ENCODE measurements at places on chromosomes 2 and 18. TPM values are rescaled to one million over a fixed set of nuclear protein-coding genes. Genes with fewer than 3 reads are reported as not detected.
A peak's percentile ranks its signal among the peaks of the same experiment; 100 is the strongest.

DNA sequence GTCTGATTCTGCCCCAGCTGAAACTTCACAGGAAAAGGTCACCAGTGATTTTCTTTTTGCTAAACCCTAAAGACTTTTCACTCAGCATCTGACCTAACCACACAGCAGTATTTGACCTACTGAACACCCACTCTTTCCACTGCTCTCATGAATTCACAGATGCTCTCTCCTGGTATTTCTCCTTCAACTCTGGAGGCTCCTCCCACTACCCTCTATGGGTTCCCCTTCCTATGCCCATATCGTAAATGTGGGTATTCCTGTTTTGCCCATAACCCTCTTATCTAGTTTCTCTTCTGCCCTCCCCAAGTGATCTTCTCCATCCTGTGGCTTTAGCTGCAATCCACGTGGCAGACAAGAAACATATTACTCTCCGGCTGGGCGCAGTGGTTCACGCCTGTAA is 7.6 kb downstream of the PLEKHM3 start:
- H3K27ac ChIP-seq, result no peak overlapping the region
- H3K4me3 ChIP-seq, result peak overlapping the region; percentile 5
- H3K27me3 ChIP-seq, result no peaks in the 10 kb centered on the region
- DNase-seq, result no peak
- peaks cover 5% of the 10 kb centered on the region for H3K36me3 ChIP-seq

- peaks cover 10% of the 10 kb centered on the region for H3K36me3 ChIP-seq
- peak overlapping the region; percentile 8 for H3K27ac ChIP-seq
- no peak for DNase-seq
These were observed 77.4 kb downstream of the LRRFIP1 start for GRCh38 chr2:237704501-237705434.

- H3K27me3 ChIP-seq, result peaks cover 2% of the 10 kb centered on the region
- H3K4me1 ChIP-seq, result peaks cover 13% of the 10 kb centered on the region
- H3K4me3 ChIP-seq, result no peak overlapping the region
- no peaks in the 10 kb centered on the region for H3K36me3 ChIP-seq
- H3K27ac ChIP-seq, result no peak overlapping the region
These were observed 2.9 kb downstream of the CTLA4 start for GRCh38 chr2:203870481-203870880.

GRCh38 chr2:148517822-148518221 is 126.7 kb upstream of the EPC2 start:
- H3K27me3 ChIP-seq, result no peaks in the 10 kb centered on the region
- H3K27ac ChIP-seq, result no peak overlapping the region
- no peaks in the 10 kb centered on the region for H3K36me3 ChIP-seq
- no peak for DNase-seq
- H3K4me1 ChIP-seq, result peaks cover 16% of the 10 kb centered on the region

DNA sequence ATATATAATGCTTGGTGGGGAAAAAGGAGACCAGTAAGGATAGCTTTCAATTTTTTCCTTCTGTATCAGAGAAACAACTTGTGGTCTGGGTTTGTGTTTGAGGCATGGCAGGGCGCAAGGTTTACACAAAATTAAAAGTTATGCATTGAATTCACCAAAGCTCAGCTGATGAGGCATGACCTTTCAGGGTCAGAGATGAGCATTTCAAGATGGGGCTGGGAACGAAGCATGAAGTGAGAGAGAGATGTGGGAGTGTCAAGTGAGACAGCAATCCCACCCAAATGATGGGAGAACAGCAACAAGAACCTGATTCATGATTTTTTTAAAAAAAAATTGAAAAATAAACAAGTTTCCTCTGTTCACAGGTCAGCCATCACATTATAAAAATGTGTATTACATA is 4.9 kb downstream of the GPR55 start:
- no peaks in the 10 kb centered on the region for H3K4me1 ChIP-seq
- no peak for DNase-seq
- no peak overlapping the region for H3K4me3 ChIP-seq
- H3K27me3 ChIP-seq, result no peaks in the 10 kb centered on the region
- H3K27ac ChIP-seq, result no peak overlapping the region

DNA sequence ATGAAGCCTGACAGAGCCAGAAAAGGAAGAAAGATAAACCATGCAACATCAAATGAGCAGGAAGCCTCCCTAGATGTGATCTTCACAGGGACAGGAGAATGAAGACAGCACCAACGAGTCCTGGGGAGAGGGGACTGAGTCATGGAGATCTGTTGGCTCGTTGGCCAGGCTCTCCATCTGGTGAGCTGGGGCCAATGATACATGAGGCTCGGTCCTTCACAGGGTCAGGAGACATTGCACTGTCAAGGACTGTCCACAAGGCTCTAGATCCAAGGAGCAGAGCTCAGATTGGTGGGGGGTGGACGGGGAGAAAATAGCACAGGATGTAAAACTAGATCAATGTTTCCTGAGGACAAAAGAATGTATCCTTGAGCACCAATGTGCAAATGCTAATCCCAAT is 735 bp downstream of the CD207 start:
- H3K4me3 ChIP-seq, result no peak overlapping the region
- DNase-seq, result no peak
- H3K36me3 ChIP-seq, result peaks cover 16% of the 10 kb centered on the region
- H3K27ac ChIP-seq, result no peak overlapping the region

GRCh38 chr2:55986001-55986400 is 62.4 kb upstream of the EFEMP1 start:
- peaks cover 3% of the 10 kb centered on the region for H3K27me3 ChIP-seq
- no peaks in the 10 kb centered on the region for H3K36me3 ChIP-seq
- H3K27ac ChIP-seq, result no peak overlapping the region

GRCh38 chr2:69013840-69014821 is 1.2 kb downstream of the ANTXR1 start:
- H3K36me3 ChIP-seq, result peaks cover 4% of the 10 kb centered on the region
- no peak overlapping the region for H3K27ac ChIP-seq
- DNase-seq, result peak; percentile 6
- peak overlapping the region; percentile 86 for H3K4me3 ChIP-seq

DNA sequence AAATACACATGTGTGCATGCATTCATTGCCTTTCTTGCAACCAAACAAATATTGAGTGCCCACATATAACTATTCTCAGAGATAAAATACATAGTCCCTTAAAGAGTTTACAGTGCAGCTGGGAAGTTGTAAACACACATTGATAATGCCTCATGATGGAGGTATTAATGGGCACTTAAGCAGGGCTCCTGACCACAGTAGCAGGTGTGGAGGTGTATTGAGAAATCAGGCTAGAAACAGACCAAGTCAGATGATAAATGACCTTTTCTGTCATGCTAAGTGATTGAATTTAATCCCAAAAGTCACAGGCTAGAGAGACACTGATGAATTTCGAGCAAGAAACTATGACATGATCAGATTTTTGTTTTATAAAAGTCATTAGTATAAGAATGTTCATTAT is 157.7 kb downstream of the ZNF385B start:
- no peak overlapping the region for H3K4me3 ChIP-seq
- H3K36me3 ChIP-seq, result no peaks in the 10 kb centered on the region
- H3K27ac ChIP-seq, result no peak overlapping the region
- DNase-seq, result no peak
- H3K4me1 ChIP-seq, result no peaks in the 10 kb centered on the region
- no peaks in the 10 kb centered on the region for H3K27me3 ChIP-seq

GRCh38 chr2:177717831-177718618 is 325.5 kb downstream of the AGPS start:
- H3K27me3 ChIP-seq, result peaks cover 3% of the 10 kb centered on the region
- H3K4me3 ChIP-seq, result no peak overlapping the region
- H3K36me3 ChIP-seq, result no peaks in the 10 kb centered on the region
- no peak for DNase-seq

DNA sequence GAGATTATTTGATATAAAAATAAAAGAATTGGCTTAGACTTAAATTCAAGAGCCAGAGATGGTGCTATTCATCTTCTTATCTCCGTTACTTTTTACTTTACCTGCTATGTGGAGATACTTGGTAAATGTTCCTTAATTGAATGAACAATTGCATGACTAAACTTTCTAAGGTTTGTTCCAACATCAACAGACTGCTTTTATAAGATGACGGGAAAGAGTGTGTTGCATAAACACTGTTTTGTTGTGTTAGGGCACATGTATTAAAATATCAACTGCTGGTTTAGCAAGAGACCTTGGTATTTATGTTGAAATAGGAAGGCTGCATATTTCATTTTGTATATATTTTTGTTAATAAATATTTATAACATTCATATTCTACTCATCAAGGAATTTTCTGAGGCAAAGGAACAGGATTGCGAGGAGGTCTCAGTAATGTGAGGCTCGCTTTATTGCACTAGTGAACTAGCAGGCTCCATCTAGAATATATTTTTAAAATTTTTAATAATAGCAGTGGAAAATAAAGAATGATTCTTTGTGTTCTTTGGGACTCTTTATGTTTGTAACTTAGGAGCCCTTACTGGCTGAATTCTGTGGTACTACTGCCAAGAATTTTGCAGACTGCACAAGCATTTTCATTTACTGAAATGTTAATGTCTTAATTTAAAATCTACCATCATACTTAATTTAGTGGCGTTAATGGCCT is 10.7 kb upstream of the NFE2L2 start:
- H3K4me1 ChIP-seq, result no peaks in the 10 kb centered on the region
- no peak for DNase-seq
- H3K36me3 ChIP-seq, result no peaks in the 10 kb centered on the region
- H3K27me3 ChIP-seq, result no peaks in the 10 kb centered on the region
- no peak overlapping the region for H3K27ac ChIP-seq

DNA sequence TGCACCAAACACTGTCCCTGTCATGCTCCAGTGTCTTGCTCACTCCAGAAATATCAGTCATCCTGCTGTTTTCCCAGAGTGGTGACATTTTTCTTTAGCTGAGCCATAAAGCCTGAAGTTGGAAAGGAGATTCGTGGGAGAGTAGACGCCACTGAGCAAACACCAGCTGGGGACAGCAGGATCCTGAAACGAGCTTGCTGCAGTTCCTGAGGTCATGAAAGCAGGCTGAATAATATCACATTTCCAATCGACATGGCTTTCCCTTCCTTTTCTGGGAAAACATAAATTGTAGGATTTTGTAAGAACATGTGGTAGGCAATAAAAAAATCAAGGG is 276.4 kb downstream of the CDCA7 start:
- no peak overlapping the region for H3K4me3 ChIP-seq
- H3K4me1 ChIP-seq, result no peaks in the 10 kb centered on the region
- H3K27me3 ChIP-seq, result no peaks in the 10 kb centered on the region
- no peak for DNase-seq

DNA sequence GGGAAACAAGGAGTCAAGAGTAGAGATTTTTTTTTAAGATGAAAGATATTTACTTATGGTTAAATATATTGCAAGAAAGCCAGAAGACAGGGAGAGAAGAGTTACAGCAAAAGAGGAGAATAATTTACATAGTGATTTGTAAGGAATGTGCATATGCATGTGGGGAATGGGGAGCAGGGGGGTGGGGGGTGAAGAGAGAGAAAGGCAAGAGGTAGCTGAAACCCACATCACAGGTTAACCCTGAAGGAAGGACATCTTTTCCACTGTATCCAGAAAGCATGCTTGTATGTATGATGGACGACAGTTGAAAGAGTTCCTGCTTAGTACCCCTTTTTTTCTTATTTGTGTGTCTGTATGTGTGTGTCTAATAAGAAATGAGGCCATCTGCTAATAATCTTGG is 371.9 kb downstream of the RAD51AP2 start:
- H3K4me1 ChIP-seq, result peaks cover 19% of the 10 kb centered on the region
- H3K27ac ChIP-seq, result no peak overlapping the region
- DNase-seq, result no peak
- peaks cover 1% of the 10 kb centered on the region for H3K27me3 ChIP-seq

- peaks cover 25% of the 10 kb centered on the region for H3K36me3 ChIP-seq
- H3K4me1 ChIP-seq, result peaks cover 42% of the 10 kb centered on the region
- H3K27me3 ChIP-seq, result peaks cover under 1% of the 10 kb centered on the region
These were observed 167.0 kb downstream of the MGAT5 start for GRCh38 chr2:134420920-134421319.

DNA sequence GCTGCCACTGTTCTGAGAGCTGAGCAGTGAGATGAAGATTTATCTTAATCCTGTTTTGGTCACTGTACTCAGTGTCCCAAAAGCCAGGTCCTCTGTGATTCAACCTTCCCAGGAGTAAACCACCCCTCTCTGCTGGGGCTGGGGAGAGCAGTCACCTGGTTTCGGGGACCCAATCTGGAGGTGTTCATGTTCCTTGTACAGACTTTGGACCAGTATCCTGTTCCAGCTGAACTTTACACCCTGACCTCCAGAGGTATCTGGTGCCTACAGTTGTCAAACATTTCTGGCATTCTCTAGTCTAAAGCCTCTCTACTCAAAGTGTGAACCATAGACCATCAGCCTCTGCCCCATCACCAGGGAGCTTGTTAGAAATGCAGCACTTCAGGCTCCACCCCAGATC is 22.1 kb downstream of the CERS6 start:
- no peak overlapping the region for H3K27ac ChIP-seq
- no peak overlapping the region for H3K4me3 ChIP-seq
- DNase-seq, result no peak
- peaks cover 24% of the 10 kb centered on the region for H3K4me1 ChIP-seq
- peaks cover 2% of the 10 kb centered on the region for H3K27me3 ChIP-seq

The ANKRD23 gene
- 4.7 TPM for total RNA-seq

The TRMT61B gene
- total RNA-seq, result 14.9 TPM

The SGPP2 gene
- total RNA-seq, result not detected

The MAP3K19 gene
- not detected for total RNA-seq

The ALPI gene
- total RNA-seq, result not detected

The TDRD15 gene
- 0.05 TPM for total RNA-seq

The KCNE4 gene
- total RNA-seq, result 0.46 TPM
